ENCODE measurements at places on chromosomes 1 and 21.

DNA sequence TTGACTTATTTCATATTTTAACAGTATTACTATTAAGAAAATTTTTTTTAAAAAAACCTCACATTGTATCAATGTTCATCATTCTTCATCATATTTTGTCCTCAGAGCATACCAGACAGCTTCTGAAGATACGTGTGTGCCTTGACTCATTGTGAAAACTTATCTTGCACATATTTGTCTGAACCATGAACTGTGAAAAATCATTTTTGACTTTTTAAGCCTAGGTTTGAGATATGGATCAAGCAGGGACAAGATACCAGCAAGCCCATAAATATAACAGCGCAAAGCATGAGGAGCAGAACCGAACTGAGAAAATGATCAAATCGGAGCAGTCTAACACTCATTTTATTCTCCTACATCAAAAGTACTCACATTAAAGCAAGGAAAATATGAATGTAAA, 506.0 kb downstream of the BRINP3 start:
- no peak for DNase-seq

GRCh38 chr1:61640531-61641530, 84.1 kb downstream of the TM2D1 start:
- no peak for DNase-seq

DNA sequence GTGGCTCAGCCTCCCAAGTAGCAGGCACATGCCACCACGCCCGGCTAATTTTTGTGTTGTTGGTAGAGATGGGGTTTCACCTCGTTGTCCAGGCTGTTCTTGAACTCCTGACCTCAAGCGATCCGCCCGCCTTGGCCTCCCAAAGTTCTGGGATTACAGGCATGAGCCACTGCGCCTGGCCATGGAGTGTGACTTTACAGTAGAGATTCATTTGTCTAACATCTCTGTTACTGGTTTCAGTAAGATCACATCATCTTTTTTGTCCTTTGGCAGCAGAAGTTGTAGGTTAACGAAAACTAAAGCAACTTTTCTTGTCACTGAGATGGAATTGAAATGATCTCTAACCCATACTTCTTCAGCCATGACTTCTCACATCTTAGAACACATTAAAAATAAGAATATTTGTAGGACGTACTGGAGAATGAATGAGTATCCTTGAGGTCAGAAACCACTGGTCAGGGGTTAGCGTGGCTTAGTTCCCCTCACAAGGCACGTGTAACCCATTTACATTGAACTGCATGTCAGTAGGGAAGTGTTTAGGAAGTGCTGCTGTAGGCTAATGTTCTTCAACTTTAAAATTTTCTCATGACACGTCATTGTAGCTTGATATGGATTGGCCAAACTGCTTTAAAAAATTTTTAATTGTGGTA, 75.9 kb downstream of the CAMTA1 start:
- no peak for DNase-seq

- DNase-seq = no peak
Measured at GRCh38 chr1:181910905-181911304, 150.6 kb downstream of the ZNF648 start.

DNA sequence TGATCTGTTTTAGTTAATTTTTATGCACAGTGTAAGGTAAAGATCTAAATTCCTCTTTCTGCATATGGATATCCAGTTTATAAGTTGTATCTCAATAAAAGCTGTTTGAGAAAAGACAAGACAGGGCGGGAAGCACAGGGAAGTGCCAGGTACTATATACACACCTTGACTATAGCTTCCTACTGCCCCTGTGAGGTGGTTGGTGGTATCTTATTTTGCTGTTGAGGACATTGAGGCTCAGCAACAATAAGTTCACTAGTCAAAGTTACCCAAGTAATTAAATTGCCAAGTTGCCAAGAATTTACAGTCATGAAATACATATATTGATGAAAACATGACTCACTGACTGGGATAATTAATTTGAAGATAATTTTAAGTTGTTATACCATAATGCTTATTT, 109.1 kb downstream of the CD247 start:
- no peak for DNase-seq

GRCh38 chr1:43492826-43493225, 37.9 kb upstream of the PTPRF start:
- no peak for DNase-seq

DNA sequence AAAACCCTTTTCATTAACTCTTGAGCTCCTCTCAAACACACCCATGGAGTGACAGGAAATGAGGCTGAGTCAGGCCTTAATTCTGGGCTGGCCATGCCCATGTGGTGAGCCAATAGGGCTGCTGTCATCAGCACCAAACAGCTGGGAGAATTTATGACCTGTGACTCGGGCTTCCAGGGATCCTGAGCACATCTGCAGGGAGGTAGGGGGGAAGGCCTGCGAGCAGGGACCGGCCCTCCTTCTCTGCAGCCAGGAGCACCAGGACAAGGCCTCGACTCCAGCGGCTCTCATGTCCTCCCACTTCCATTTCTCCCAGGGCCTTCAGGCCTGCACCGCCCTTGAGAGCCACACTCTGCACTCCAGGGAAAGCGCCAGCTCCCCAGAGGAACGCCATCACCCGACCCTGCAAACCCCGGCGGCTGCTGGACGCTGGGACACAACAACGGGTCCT, 14.6 kb downstream of the RIPK4 start:
- DNase-seq = no peak

- DNase-seq = no peak
Measured at GRCh38 chr21:24590261-24590660, 1017.0 kb downstream of the MRPL39 start.

- DNase-seq = no peak
Measured at GRCh38 chr1:30768830-30769718, 11.5 kb upstream of the LAPTM5 start.

DNA sequence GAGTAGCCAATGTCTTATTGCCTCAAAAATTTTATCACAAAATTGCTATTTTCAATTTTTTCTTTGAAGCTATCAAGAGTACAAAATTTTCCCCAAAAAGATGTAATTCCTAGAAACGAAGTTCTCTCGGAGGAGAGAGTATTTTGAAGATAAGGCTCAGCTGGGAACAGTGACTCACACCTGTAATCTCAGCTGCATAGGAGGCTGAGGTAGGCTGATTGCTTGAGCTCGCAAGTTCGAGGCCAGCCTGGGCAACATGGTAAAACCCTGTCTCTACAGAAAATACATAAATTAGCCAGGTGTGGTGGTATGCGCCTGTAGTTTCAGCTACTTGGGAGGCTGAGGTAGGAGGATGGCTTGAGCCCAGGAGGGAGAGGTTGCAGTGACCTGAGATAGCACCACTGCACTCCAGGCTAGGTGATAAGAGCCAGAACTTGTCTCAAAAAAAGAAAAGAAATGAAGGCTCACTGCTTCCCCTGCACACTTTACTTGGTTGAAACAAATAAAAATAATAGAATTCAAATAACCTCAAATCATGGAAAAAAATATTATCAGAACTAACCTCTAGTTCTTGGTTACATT, 22.2 kb downstream of the TUT4 start:
- no peak for DNase-seq

GRCh38 chr1:65190229-65190628, 42.2 kb downstream of the AK4 start:
- no peak for DNase-seq

DNA sequence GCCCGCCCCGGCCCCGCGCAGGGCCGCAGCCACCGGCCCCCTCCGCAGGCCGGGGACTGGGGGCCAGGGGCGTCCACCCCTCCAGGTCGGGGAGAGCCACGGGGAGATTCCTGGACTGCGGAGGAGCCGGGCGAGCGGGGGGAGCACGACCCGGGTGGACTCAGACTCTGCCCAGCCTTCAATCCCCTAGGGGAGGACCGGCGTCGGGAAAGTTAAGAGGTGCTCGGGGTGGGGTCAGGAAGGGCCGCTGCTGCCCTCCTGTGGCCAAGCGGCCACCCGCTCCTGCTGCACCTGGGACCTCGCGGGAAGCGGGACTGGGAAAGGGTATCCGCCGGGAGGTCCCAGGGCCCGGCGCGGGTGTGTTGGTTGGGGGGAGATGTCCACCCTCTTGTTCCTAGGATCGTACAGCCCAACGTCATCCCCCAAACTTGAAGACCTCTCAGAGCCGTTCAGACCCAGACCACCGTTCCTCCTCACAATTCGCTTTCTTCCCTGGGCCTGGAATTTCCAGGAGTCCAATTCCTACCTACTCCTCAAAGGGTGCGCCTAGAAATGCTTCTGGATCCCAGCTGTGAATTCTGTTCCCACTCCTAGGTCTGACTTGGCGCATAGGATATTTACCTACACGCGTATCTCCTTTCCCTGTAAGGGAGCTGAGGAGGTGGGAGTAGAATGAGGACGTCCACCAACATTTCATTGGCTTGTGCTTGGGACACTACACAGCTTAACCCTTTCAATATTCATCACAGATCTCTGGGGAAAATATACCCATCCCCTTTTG, 484 bp upstream of the RHOC start:
- peak; percentile 41 for DNase-seq

DNA sequence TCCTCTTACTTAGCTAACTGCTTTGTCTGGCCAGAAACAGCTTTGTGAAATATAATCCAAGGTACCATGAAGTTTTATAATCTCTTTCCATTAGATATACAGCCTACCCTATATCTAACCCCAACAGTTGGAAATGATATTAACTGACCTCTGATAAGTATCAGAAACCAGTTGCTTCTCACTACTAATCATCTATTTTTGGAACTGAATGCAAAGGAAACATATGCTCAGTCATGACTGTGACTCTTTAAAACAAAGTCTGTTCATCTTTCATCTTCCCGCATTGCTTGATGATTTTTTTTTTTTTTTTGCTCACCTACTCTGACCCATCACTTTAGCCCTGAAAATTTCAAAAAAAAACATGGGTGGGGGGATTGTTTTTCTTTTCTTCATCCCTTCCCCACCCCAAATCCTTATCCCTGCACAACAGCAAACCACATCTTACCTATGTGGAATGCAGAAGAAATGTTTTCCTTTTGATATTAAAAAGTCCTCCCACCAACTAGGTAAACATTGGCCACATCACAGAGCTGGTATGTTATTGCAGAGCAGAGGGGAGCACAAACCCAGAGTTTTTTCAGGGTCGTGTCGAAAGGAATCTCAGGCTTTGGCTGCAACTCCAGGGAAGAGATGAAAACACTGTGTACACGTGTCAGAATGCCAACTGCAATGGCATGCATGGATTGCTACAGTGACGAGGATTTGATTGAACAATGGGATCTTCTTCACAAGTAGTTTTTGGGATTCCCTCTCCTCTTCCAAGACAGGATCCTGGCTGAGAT, 137.3 kb downstream of the SLC30A10 start:
- DNase-seq = no peak

- DNase-seq = no peak
Measured at GRCh38 chr1:147598621-147599361, 57.5 kb downstream of the BCL9 start.

DNA sequence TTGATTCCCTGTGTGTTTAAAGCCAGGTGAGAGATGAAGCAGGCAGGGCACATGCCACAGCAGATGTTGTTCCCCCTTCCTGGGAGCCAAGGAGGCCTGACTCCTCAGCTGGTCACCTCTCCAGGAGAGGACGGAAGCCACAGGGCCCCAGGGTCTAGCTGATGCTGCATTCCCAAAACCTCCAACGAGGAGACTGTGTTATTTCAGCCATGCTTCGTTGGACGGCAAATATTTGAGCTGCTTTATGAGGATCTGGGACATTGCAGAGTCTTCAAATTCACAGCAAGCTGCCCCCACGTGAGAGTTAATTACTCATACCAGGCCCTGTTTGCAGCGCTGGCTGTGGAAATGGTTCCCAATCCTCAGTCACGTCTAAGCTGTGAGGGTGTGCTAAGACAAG, 85.3 kb downstream of the CDC7 start:
- no peak for DNase-seq

- no peak for DNase-seq
Measured at GRCh38 chr1:226903819-226904716, 33.7 kb downstream of the PSEN2 start.

- DNase-seq = no peak
Measured at GRCh38 chr21:33691945-33692603, 49.8 kb downstream of the ITSN1 start.

DNA sequence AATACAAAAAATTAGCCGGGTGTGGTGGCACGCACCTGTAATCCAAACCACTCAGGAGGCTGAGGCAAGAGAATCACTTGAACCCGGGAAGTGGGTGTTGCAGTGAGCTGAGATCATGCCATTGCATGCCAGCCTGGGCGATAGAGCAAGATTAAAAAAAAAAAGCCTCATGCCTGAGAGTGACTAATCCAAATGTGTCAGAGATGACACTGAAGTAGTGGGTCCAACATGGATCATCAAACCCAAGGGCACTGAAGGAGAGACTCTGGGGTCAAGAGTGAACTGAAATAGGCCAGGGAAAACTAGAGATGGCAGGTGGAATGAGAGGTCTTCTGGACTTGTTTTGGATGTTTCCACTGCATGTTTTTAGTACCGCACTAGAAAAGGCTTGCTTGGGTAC, 10.2 kb upstream of the CACHD1 start:
- no peak for DNase-seq

- peak; percentile 22 for DNase-seq
Measured at GRCh38 chr1:207499573-207499972, 3.6 kb downstream of the CR1 start.

- no peak for DNase-seq
Measured at GRCh38 chr1:97634758-97635157, 286.1 kb downstream of the DPYD start.

DNA sequence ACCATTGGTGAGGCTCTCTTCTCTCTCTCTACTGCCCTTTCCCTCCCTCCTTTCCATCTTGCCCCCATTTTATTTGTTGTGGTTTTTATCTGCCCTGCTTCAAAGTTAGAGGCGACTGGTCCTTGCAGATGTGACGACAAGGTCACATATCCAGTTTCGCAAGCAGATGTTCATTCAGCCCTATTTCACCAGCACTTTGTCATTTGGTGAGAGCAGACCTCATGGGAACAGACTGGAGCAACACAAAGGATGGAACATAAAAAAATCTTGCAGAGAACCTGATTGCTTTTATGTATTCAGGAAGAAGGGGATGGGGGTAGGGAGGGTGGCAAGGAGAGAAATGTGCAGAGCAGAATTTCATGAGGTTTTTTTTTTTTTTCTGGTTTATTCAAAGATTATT, 84.3 kb downstream of the ELAVL4 start:
- DNase-seq = no peak

GRCh38 chr1:229086686-229087085, 184.2 kb upstream of the RAB4A start:
- no peak for DNase-seq

DNA sequence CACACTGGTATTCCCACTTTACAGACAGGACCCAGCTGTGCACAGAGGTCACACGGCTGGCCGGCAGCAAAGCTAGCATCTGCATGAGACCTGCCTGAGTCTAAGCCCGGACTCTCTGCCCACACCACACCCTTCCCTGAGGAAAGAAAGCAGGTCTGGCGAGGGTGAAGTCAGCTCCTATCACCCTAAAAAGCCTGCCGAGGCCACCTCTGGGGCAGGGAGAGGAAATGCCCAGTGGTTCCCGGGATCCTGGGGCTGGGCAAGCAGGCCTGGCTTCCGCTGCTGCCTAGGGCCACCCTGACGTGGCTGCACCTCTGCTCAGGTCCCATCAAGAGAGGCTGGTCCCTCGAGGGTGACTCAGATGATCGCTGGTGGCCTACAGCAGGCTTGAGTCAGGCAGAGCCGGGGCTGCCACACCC, 42.2 kb downstream of the RAP1GAP start:
- DNase-seq = no peak

- DNase-seq = no peak
Measured at GRCh38 chr1:243842978-243843511, 7.0 kb downstream of the AKT3 start.

Data from activated T-helper 1 cell treated with Interleukin-2 at 50 U/mL for 16 hours (primary cell).